Left hindlimb (tissue), 1 donor: ENCODE measurements at places on chromosomes 4 and X.

DNA sequence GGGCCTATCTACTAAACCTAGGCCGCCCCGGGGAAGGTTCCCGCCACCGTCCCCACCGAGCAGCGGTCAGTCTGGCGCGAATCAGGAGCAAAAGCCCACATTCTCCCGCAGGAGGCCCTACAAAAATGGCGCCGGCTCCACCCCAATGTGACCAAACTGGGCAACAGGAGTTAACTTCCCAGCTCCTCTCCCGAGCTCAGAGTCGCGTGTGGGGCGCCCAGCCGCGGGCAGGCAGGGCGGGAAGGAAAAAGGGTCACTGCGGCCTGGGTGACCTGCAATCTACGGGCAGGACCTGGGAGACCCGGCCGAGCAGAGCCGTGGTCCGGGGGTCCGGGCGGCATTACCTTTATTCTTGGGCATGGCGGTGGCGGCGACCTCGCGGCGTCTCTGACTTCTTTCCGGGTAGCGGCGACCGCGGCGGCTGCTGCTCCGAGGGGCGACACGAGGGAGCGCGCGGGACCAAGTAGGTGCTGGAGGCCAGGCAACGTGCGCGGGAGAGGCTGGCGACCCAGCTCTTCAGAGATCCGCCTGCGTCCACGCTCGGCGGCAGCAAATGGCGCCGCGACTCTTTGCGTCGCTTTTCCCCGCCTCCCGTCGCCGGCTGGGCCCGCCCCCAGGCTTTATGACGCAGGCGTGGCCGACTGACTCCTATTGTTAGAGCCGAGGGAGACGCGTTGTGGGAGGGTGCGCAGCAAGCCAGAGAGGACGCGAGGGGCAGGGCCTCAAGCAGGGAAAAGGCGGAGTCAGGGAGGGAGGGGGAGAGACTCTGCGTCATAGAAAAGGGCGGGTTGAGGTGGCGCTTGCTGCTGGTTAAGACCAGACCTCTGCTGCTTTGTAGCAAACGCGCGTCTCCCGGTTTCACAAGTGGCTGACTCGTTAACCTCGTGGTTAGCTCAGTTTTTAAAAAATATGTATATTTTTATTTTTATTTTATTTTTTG, at the start of gene EIF1AX:
Gene EIF1AX, minus strand, starts transcription at position 558 of the 940 bp plus-strand sequence. Its CDS starts 198 bp downstream, at position 360.
- peak; percentile 97 for DNase-seq

- DNase-seq, result no peak
These were observed 2.5 kb downstream of the FGF5 start for GRCh38 chr4:80268936-80269335.

- no peak for DNase-seq
These were observed 354.1 kb downstream of the CAMK2D start for GRCh38 chr4:113407409-113407808.

DNA sequence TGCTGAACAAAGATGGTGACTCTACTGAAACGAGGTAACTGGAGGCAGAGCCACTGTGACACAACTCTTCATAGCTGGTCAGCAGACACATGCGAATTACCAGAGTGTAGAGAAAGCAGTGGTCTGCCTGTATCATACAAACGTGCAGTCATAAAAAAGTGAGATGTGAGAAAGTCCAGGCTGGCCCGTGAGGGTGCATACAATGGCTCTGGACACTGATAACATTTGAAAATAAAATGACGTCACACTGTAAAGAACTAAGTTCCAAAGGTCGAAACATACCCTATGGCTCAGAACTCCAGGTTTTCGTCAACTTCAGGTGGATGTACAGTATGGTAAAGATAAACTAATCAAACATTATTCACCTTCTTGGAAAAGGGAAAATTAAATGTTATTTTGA, 95.7 kb downstream of the SHISA3 start:
- no peak for DNase-seq

- DNase-seq, result no peak
These were observed 521.7 kb downstream of the PPARGC1A start for GRCh38 chr4:23368081-23368697.

GRCh38 chr4:78484574-78484973, 67.0 kb upstream of the ANXA3 start:
- DNase-seq, result no peak

DNA sequence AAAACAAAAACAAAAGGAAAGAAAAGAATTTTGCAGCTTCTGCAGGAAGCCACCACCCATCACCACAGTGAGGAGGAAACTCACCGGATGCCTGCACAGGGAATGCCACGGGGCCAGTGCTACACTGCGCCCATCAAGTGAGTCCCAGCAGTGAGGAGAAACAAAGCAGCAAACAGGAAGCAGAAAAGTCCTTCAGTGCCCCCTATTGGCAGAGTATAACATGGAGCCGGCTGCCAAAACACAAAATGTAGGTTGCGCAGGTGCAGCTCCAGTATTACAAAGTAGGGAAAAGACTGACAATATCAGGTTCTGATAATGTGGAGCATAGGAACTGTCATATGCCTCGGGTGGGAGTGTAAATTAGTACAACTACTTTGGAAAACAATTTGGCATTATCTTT, 23.3 kb upstream of the SCML2 start:
- no peak for DNase-seq

- no peak for DNase-seq
These were observed 53.9 kb upstream of the TET2 start for GRCh38 chr4:105092768-105093167.

DNA sequence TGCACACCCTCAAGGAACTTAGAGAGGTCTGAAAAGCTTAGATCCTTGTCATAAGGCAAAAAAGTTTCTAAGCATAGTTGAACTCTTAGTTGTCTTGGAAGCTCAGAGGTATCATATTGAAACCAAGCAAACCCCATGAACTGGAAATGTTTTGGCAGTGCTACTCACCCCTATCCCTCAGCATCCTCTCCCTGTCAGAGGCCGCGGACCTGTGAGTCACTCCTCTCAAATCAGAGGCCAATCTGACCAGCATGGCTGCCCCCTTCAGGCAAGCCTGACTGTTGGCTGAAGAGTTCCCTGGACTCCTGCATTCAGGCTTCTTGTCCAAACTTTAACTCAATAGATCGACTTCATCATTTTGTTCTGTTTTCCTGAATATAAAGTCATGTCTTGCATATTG, 69.4 kb downstream of the KCNIP4 start:
- DNase-seq, result no peak

DNA sequence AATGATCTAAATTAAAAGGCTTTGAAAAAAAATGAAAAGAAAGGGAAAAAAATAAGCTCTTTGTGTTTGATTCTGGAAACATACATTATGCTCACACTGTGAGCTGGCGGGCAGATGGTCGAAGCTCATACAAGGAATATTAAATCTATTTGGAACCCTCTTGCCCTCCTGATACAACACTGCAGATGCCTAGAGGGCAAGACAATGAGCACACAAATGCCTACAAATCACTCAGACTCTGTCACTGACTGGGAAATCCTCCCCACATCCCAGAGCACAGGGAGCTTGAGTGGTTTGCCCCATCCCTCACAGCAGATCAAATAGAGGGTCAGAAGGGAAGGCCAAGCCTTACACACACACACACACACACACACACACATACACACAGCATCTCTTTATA, 320.4 kb downstream of the HNRNPD start:
- no peak for DNase-seq

DNA sequence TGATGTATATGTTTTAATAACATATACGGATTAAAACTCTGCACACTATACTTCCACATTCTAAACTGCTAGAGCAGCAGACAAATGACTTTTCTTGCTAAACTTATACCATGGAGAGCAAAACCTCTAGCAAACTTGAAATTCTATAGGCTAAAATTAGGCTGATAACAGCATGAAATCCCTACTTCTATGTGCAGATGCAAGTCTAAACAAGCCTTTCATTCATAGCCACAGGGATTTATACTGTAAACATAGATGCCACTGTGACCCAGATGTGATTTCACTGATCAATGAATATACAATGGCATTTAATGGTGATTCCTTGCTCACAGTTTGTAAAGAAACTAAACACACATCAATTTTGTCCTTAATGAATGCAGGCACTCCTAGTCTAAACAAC, 151.0 kb downstream of the ANTXR2 start:
- DNase-seq, result no peak

GRCh38 chr4:4950561-4951290, 68.5 kb downstream of the CYTL1 start:
- no peak for DNase-seq

DNA sequence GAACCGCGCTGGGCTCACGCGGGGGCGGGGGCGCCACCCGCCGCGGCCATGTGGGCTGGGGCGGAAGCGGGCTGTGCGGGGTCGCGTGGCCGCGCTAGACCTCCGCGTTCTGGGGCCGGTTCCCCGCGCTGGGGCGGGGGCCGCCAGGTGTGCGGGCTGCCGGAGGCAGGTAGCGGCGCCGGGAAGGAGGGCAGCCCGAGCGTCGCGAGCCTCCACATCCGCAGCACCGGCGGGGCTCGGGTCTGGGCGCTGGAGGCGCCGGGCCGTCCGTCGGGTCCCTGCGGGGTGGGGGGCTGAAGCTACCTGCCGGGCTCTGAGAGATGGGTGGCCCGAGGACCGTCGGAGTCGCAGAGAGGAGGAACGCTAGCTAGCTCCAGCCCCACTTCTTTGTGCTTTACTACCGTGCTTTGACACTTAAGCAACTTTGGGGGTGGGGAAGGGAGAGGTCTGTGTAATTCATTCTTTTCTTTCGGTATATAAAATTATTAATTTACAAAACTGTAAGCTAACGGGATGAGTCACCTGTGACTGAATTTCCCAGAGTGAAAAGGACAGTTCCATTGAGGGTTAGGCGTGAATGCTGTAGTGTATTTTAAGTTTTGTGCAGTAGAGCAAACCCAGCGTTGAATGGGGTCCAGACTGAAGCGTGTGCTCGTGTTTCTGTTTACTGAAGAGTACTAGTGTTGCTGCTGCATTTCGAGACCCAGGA, 689 bp downstream of the METAP1 start:
- no peak for DNase-seq

DNA sequence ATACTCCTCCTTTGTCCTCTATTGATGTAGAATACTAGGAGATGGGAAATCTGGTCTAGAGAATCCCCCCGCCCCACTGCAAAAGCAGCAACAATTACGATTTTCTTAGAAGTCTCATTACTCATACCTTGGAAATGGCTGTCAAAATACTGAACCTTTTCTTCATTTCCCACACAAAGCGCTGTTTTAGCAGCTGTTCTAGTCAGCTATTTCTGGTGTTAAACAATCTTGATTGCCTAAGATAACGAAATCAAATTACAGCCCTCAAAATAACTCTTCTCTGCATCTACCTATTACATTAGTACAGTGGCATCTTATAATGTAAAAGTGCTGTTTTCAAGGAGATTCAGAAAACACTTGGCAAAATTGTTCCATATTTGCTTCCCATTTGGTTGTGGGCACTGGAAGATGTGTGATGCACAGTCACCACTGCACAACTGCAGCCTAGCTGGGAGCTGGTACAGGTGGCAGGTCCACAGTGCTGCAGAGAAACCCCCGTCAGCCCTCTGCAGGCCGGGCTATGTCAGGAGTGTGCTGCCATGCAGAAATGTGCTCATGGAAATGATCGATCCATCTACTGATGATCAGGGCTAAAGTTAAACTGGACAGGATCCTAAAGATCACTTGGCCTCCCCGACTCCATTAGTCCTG, 50.4 kb downstream of the TBC1D9 start:
- no peak for DNase-seq

GRCh38 chr4:3365871-3366842, 73.3 kb downstream of the RGS12 start:
- no peak for DNase-seq

- DNase-seq, result no peak
These were observed 95.0 kb downstream of the GEMIN8 start for GRCh38 chrX:13934731-13935130.

DNA sequence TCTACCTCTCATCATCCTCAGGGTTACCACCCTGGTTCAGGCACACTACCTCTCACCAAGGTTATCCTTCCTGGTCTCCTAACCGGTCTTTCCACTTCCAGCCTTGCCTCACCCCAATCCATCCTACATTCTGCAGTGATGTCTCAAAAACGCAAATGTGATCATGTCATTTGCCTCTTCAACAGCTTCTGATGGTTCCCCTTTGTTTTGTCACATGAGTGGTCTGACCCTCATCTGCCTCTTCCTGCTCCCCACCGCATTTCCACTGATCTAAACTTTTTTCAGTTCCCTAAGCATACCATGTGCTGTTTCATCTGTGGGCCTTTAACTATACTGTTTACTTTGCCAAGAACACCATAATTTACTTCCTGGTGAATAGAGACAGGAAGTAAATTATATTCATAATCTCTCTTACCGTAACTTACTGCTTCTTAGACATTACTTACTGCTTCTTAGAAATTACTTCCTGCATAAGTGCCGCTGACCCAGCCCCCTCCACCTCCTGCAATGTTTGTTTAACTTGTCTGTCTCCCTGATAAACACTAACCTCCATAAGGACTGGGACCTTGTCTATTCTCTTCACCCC, 27.1 kb upstream of the NSUN7 start:
- DNase-seq, result no peak

GRCh38 chrX:23554304-23554703, 113.0 kb upstream of the PRDX4 start:
- no peak for DNase-seq

DNA sequence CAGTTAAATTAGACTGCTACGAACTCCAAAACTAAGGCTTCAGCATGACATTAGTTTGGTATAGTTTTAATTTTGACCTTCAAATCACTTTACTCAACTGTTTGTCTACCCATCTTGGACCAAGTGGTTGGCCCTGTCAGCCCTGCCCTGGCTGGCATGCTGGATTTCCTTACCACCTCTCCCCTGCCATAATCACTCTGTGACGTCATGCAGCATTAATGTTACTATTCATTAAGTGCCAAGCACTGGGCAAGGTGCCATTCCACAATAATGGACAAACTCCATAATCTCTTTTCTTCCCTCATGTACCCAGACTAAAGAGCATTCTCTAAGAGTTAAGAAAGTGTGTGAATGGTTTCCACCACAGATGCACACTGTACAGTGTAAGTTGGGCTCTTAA, 277.0 kb upstream of the INTU start:
- DNase-seq, result no peak

DNA sequence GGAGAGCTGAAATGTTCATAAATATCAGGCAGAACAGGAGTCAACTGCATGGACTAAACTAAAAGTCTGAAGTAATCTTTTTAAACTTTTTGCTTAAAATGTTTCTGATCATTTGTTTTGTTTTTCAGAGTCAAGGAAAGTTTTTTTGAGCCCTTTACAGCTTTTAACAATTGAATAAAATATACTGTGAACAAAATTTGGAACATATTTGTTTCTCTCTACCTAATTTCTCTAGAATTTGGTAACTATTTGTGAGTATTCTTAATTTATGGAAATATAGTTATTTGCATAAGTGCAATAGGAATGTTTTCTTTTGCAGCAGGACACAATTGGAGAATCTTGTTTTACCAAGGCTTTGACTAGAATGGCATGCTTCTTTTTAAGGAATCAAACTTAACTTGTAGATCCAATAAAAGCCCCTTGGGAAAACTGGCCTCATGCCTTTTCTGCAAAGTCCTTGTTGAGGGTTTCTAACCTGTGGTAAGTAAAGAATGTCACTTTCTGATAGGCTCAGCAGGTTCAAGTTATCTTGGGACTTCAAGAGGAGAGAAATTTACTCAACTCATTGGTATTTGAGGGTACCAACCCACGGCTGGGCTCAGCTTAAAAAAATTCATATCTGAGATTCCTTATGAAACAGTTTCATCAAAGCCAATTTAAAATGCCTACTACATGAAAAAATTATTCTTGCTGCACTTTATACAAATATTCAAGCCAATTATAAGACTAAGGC, 91.5 kb downstream of the UPRT start:
- no peak for DNase-seq

- no peak for DNase-seq
These were observed 469.4 kb downstream of the CFAP47 start for GRCh38 chrX:36388901-36389300.

GRCh38 chrX:15947648-15948317, 93.2 kb upstream of the AP1S2 start:
- no peak for DNase-seq
